Foreskin melanocyte (primary cell): ENCODE measurements at places on chromosomes 1 and 21.

DNA sequence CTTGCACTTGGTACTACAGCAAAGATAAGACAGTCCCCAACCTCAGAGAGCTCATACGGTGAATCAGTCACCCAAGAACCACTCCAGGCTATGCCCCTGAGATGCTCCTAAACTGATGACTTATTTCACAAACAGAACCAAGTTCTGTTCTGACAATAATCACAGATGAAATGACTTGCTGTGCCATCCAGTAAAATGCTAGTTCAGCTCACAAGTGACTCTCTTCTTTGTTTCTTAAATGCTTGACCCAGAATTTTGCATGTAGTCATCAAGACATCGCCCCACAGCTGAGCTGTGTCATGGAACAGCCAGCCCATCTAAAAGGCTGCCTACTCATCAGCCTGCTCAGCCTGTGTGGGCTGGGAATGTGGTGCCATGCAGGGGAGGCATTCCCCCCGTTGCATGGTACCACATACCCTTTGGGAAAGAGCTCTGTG is 6.1 kb upstream of the SLC19A2 start:
- no peak for DNase-seq

DNA sequence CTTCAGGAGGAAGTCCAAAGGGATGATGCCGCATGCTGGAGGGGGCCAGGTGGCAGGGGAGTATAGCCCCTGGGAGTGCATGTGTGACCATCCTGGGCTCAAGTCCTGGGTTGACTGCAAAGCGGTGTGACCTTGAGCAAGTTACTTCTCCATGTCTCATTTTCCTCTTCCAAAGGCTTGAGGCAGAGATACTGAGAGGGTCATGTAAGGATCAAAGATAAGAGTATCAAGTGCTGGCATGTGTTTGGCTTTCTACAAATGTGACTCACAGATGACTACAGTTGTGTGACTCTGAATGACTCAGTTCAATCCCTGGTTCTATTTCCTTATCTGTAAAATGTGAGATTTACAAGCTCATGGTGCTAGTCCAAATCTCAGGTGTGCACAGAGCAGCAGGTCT is 26.1 kb downstream of the PROK1 start:
- DNase-seq = peak; percentile 20

GRCh38 chr1:176694713-176695112 is 231.7 kb downstream of the PAPPA2 start:
- DNase-seq = no peak

GRCh38 chr1:31400393-31400792 is 12.6 kb upstream of the SERINC2 start:
- no peak for DNase-seq

- DNase-seq = no peak
Observed at GRCh38 chr1:221575605-221576004, 166.3 kb downstream of the DUSP10 start.

DNA sequence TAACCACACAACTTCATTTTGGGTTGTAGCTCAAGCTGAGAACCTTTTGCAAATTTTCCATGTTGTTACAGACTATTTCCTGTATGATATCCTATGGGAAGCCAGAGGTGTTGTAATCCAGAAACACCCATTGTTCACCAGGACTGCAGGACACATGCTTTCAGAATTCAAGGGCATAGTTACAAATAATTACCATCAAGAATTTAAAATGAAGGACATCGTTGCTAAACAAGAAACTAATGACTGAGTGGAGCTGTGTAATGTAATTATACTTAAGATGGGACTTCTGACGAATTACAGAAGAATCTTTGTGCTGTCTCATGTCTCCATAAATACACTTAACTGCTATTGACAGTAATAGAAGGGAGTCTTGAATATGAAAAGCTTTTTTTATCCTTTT is 47.6 kb upstream of the HOOK1 start:
- peak; percentile 72 for DNase-seq

DNA sequence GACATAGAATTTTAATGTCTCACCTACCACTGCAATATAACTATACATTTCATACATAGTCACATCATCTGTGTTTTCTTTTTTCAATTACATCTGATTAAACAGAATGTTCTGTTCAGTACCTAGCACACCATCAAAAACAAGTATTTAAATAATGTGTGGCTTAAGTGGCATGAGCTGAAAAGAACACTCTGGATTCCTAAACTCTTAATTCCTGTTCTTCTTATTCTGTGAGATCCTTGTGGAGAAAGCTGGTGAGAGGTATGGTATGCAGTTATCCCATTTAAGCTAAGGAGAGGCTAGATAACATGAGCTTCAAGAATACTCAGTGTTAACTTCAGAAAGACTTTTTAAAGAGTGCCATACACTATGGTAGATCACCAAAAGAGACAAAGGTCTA is 5.5 kb downstream of the TP53BP2 start:
- no peak for DNase-seq

- DNase-seq = no peak
Observed at GRCh38 chr1:90753556-90753955, 36.5 kb upstream of the BARHL2 start.

DNA sequence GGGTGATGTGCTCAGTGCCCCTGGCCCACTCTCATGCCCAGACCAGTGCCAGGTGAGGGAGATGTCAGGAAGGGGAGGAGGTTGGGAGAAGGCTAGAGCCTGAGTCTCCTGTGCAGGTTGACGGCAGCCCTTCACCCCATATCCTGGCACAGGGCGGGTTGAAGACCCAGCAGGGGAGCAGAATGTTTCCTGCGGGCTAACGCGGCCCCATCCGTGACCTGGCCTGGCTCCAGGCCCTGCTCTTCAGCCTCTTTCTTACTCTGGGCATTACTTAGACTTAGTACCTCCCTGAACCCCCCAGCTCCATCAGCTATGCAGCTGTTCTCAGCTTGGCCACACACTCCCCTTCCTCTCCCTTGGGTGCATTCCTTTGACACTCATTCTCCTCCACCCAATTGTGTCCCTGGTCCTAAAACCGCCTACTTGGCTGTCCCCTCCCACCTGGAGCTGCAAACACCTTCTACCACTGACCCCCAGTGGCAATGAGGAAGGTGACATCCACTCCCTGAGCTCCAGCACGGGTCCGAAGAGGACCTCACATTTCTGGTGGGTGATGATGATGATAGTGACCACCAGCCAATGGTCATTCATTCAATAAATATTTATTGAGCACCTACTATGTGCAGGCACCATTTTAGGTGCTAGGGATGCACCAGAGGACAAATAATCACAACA is 179.0 kb downstream of the PTPRU start:
- DNase-seq = no peak

- peak; percentile 20 for DNase-seq
Observed at GRCh38 chr1:81801651-81802456, 1.1 kb downstream of the ADGRL2 start.

- DNase-seq = no peak
Observed at GRCh38 chr1:158331106-158331425, 265 bp downstream of the CD1B start.

GRCh38 chr1:66557157-66557556 is 23.2 kb downstream of the SGIP1 start:
- DNase-seq = no peak

GRCh38 chr1:186812570-186812969 is 16.2 kb upstream of the PLA2G4A start:
- no peak for DNase-seq

DNA sequence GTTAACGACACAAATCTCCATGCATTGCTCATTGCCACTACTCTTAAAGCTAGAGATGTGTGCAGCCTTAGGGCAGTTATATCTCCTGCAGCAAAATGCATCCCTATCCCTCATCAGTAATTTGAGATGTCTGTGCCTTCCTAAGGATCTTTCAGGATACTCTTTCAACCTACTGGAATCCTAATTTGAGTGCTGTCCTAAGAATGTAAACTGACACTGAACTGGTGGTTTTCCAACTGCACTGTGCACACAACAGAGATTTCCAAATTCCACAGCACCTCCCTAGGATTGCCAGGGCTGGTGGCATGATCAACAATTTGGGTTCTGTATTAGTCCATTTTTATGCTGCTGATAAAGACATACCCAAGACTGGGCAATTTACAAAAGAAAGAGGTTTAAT is 193.9 kb downstream of the LTN1 start:
- no peak for DNase-seq

DNA sequence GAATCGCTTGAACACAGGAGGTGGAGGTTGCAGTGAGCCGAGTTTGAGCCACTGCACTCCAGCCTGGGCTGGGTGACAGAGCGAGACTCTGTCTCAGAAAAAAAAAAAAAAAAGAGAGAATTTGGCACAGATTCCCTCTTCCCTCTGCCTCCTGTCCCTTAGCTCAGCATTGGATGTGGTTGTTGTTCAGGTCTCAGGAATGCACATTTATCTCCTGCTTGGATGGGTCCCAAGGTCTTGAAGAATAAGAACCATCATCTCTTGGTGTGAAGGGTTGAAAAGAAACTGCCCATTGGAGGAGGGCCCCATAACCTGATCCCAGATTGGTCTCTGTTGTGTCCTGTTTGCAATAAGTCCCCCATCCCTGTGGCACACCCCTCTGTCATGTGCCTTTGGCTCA is 34.9 kb downstream of the UBIAD1 start:
- DNase-seq = no peak

DNA sequence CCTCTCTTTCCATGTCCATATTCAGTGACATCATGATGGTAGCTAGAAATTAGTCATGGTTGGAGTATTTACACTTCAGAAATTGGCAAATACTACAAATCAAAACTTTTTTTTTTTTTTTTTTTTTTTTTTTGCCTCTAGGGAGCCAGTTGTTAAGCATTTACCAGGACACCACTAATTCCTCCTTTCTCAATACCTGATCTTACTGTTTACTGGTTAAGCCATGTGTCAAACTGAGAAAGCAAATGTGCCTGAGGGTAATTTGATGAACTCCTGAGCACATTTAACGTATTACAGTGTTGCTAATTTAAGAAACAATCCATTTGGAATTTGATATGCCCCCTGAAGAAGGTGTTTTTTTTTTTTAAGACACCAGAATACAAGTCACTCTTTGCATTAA is 94.4 kb downstream of the DNM3 start:
- no peak for DNase-seq

GRCh38 chr1:94552071-94552586 is 10.6 kb upstream of the F3 start:
- no peak for DNase-seq
